RKO (cell line): ENCODE measurements at places on chromosomes 16 and 17.

- DNase-seq = peak; percentile 89
Measured at GRCh38 chr17:2954898-2955445, 108.4 kb downstream of the OR1D5 start.

GRCh38 chr16:1182950-1183907 lies 30.3 kb downstream of the CACNA1H start:
- DNase-seq = no peak

GRCh38 chr16:19095654-19096053 lies 18.1 kb upstream of the ITPRIPL2 start:
- no peak for DNase-seq

DNA sequence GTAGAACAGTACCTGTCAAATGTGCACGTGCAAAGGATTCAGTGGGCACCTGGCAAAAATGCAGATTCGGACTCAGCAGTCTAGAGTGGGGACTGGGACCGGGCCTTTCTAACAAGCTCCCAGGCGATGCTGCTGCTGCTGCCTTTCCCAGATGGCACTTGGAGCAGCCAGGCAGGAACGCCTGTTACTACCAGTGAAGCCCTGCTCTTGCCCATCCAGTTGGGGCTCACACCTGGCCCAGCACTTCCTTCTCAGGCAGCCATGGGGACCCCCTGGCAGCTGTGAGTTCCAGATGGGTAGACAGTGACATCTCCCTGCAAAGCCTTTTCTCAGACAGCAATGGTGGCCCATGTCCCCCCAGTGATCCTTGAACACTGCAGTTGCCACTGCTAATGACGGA lies 30.4 kb downstream of the KDM8 start:
- DNase-seq = no peak

DNA sequence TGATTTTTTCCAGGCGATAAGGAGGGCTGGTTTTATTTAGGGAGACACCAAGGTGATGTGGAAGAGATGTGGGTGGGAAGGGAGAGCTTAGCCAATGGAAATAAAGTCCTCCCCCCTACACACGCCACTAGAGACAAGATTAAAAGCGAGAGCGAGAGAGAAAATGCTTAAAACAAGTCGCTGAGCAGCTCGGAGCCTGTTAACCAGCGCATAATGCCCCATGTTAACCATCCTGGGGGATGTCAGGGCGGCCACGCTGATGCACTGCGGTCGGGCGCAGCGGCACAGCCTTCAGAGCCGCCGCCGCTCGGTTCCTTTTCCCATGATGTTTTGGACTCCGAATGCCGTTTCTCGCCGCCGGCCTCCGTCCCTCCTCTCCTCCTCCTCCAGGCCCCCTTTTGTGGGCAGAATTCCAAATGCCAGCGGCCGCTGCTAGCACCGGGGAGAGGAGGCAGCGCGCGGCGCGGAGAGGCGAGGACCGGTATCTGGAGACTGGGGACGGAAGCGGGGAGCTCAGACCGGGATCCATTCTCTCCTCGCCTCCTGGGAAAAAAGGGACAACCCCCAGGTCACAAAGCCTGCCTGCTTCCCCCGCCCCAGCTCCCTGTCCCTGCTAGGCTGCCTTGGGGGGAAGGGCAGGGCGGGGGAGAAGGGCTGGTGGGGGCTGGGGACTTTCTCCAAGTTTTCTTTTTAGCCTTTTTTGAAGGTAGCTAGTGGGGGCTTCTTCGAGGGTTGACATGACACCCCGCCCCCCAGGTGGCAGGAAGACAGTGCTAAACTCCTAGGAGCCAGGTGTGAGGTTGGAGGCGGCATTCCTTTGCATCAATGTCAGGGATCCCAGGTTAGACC lies 98.1 kb upstream of the CCL2 start:
- DNase-seq = no peak

- DNase-seq = no peak
Measured at GRCh38 chr16:52294660-52295059, 252.3 kb downstream of the TOX3 start.

DNA sequence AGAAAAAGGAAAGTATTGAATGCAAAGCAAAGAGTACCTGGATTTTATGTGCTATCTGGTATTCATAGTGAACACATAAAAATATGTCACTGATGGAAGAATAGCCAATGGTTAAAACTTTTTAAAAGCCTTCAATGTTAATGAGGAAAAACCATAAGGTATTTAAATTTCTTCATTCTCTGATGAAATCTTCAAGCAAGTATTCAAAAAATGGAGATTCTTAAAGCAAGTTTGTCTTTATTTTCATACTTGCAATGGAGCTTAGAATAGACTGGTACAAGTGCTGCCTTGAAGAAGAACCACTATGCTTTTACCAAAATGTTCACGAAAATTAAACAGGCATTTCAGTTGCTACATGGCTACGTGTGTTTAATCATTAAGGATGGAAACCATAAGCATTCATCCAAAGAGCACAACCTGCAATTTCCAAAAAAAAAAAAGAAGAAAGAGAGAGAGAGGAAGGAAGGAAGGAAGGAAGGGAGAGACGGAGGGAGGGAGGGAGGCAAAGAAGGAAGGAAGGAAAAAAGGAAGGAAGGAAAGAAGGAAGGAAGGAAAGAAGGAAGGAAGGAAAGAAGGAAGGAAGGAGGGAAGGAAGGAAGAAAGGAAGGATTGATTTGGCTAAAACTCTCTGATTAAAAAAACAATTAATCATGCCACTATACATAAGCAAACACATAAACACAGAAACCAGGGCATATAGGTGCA lies 17.6 kb downstream of the HS3ST3A1 start:
- no peak for DNase-seq

DNA sequence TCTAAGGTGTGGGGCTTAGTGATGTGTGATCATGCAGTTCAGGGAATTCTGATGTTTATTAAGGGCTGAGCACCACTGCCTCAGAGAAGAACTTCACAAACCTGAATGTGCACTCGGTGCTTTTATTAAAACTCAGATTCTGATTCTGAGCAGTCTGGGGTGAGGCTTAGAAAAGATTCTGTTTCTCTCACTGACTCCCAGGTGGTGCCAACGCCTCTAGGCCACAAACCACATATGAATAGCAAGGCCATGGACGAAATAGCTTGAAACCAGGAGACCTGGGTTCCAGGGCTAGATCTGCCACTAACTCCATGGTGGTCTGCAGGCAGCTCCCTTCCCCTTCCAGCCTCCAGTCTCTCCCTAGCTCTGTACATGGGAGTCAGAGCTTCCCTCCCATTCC lies 169.1 kb downstream of the HS3ST3B1 start:
- no peak for DNase-seq

GRCh38 chr17:57400648-57401047 lies 144.3 kb downstream of the MSI2 start:
- DNase-seq = no peak

GRCh38 chr17:29588562-29589411 lies 661 bp downstream of the GIT1 start:
- DNase-seq = peak; percentile 48

- peak; percentile 84 for DNase-seq
Measured at GRCh38 chr16:85554889-85555718, 58.0 kb upstream of the GSE1 start.

GRCh38 chr16:4839942-4840341 lies 7.1 kb downstream of the GLYR1 start:
- DNase-seq = no peak

GRCh38 chr16:66695935-66696668 lies 441 bp downstream of the CMTM4 start:
- DNase-seq = no peak

- DNase-seq = no peak
Measured at GRCh38 chr16:89397331-89397861, 93.0 kb downstream of the ANKRD11 start.

DNA sequence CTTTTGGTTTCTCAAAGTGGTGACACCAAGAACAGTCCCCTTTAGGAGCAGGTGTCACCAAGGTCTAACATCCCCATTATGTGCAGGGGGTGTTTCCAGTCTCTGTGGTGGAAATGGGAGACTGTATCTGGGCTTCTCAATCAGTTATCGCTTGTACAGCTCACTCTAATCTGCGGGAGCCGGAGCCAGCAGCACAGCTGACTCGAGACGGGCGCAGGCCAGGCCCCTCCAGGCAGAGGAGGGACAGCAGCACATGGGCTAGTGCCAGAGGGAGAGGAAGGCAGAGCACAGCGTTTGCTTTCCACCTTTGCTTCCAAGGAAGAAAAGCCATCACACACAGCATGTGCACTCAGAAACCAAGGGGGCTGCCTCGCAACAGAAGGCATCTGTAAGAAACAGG lies 91.2 kb upstream of the CREBBP start:
- DNase-seq = no peak

- DNase-seq = no peak
Measured at GRCh38 chr16:89197633-89198416, 2.5 kb downstream of the SLC22A31 start.

DNA sequence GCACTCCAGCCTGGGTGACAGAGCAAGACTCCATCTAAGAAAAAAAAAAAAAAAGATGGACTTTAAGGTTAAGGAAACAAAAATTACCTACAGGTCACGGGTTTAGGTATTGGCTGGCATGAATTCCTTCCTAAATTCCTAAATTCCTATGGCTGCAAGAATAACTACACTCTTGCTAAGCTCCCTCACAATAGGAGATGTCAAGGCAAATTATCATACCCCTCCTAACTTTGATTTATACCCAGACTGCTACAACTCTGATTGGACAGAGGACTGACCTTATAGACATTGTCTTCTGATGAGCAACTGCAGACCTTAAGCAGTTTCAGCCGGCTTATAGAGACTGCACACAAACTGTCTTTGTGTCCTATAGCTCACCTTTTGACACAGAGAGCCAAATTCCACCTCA lies 25.1 kb upstream of the TMC7 start:
- DNase-seq = no peak

GRCh38 chr16:28211758-28212531 lies at the start of gene XPO6:
XPO6 (minus strand) TSS chr16:28211965; CDS start chr16:28211368, 597 bp downstream.
- DNase-seq = peak; percentile 92

- peak; percentile 28 for DNase-seq
Measured at GRCh38 chr17:55726440-55726839, 3.8 kb upstream of the TMEM100 start.

- no peak for DNase-seq
Measured at GRCh38 chr16:23391381-23392222, 61.4 kb downstream of the COG7 start.

GRCh38 chr16:79298894-79299799 lies 301.4 kb downstream of the MAF start:
- no peak for DNase-seq

- DNase-seq = no peak
Measured at GRCh38 chr16:88760424-88761142, 24.4 kb downstream of the PIEZO1 start.

- DNase-seq = no peak
Measured at GRCh38 chr16:11056993-11057649, 112.8 kb downstream of the CLEC16A start.

GRCh38 chr17:75406222-75406615 lies 741 bp upstream of the GRB2 start:
- no peak for DNase-seq

DNA sequence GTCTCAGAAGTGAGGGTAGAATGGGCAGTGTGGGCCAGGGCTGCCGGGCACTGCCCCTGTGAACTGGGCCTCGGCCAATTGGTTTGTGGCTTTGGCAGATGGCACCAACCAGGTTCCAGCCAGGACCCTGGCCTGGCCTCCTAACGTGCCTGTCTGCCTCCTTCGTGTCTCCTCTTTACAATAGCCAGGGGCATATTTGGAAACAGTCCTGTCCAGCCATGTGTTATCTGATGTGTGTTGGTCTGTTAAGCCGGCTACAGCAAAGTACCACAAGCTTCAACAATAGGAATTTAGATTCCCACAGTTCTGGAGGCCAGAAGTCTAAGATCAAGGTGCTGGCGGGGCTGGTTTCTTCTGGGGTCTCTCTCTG lies 14.6 kb downstream of the CRISPLD2 start:
- no peak for DNase-seq

- DNase-seq = no peak
Measured at GRCh38 chr17:49730078-49730784, 22.5 kb upstream of the SLC35B1 start.

- no peak for DNase-seq
Measured at GRCh38 chr17:58335061-58335731, 6.6 kb upstream of the TSPOAP1 start.
